ENCODE measurements at places on chromosomes 13 and 19. TPM values are rescaled to one million over a fixed set of nuclear protein-coding genes. Genes with fewer than 3 reads are reported as not detected.

- H3K36me3 ChIP-seq, result no peaks in the 10 kb centered on the region
- DNase-seq, result no peak
- no peak overlapping the region for H3K27ac ChIP-seq
- peaks cover 5% of the 10 kb centered on the region for H3K4me1 ChIP-seq
- no peak overlapping the region for H3K4me3 ChIP-seq
Observed at GRCh38 chr13:76871432-76871831, 14.8 kb downstream of the KCTD12 start.

Gene ZNF708
- total RNA-seq, result 12.3 TPM

Gene ENOX1
- 5.9 TPM for total RNA-seq

Gene LRRC63
- total RNA-seq, result not detected

Data from osteocyte (in vitro differentiated cells).